ENCODE measurements at places on chromosomes 7 and 10.

- DNase-seq = no peak
These were observed 86.6 kb upstream of the PDK4 start for GRCh38 chr7:95682913-95683312.

DNA sequence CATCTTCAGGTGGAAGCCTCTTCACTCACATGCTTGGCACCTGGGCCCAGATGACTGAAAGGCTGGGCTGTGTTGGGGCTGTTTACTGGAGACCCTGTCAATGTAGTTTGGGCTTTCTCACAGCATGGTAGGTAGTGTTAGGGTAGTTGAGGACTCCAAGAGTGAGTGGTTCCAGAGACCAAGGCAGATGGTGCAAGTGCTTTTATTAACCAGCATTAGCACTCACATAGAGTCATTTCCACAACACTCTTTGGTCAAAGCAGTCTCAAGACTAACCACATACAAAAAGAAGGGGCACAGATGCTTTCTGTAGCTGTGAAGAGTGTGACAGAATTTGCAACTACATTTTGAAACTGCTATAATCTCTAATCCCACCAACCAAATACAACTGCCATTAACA, 135.0 kb downstream of the RTKN2 start:
- DNase-seq = no peak

DNA sequence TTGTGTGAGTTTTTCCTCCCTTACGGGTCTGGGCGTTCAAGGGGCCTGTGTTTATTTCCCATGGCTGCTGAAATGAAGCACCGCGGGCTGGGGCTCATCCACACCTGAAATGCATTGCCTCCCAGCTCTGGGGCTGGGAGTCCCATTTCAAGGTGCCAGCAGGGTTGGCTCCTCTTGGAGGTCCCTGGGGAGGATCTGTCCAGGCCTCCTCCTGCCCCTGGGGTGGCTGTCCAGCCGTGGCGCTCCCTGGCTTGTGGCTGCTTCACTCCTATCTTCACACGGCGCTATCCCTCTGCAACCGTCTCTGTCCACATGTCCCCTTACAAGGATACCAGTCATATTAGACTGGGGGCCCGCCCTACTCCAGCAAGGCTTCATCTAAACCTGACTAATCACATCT, 41.1 kb upstream of the CNPY1 start:
- no peak for DNase-seq

DNA sequence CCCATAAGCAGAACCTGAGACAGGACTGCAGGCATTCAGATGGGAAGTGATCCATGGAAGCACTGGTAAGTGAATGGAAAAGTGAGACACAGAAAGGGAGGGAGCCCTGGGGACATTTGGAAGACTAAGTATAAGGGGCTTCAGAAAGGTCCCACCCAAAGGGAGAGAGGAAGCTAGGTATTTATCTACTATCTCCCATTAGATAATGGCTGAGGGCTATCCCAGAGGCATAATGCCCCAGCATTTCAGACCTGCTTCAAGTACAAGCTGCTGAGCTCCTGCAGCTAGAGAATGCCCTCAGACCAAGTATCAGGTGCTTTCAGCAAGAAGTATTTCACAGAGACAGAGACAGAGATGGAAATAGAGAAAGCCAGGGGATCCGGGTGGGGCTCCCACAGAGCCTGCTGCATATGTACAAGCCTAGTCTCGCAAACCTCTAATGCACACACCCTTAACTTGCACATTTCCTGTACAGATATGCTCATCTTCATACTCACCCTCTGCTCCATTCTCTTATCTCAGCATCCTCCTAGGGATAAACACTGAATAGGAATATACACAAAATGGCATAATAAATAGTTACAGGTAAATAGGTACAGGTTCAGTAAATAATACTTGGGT, 20.2 kb downstream of the KDM7A start:
- DNase-seq = no peak

- DNase-seq = no peak
These were observed 31.8 kb upstream of the SFTPD start for GRCh38 chr10:79980711-79981110.

GRCh38 chr7:135925210-135925609, 51.9 kb downstream of the MTPN start:
- no peak for DNase-seq

DNA sequence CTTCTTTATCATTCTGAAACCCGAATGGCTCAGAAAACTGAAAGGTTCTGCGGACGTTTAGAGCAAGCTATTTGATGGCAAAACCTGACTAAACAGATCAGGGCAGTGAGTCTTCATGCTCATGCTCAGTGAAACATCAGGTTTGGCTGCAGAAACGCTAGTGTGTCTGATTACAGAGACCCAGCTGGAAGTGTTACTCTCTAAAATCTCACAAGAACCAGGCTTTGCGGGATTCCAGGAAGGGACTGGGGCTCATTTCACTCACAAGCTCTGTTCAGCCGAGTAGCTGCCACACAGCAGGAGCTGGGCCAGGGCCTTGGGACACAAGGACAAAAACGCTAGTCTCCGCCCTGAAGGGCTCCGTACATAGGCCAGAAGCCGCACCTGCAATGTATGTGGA, 2.9 kb downstream of the PITRM1 start:
- DNase-seq = no peak

- no peak for DNase-seq
These were observed 125.1 kb upstream of the JCAD start for GRCh38 chr10:30184397-30185033.

DNA sequence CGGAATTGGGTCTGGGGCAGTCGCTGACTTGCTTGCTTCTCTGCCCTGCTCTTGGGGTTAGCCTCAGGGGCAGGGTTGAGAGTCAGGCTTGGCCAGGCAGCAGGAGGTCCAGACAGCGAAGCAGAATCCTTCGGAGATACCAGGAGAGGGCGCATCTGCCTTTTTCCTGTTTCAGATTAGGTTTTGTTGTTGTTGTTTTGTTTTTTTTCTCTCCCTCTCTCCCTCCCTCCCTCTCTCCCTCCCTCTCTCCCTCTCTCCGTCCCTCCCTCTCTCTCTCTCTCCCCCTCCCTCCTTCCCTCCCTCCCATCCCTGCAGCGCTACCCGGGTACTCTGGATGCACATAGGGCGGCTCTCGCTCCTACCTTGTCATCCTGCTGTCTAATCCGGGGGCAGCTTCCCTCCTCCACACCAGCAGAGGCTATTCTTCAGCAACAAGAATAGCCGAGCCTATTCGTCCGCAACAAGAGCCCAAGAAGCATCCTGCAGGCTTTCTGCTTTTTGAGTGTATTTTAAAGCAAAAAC, 758 bp upstream of the OPTN start:
- DNase-seq = peak; percentile 28

DNA sequence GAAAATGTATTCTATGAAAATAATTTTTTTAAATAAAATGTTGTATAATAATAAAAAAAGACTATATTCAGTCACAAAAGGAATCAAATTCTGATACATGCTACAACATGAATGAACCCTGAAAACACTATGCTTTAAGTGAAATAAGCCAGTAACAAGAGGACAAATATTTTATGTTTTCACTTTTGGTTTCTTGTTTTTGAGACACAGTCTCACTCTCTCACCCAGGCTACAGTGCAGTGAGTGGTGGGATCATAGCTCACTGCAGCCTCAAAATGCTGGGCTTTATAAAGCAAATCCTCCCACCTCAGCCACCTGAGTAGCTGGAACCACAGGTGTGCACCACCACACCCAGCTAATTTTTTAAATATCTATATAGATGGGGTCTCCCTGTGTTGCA, 64.2 kb downstream of the CNOT4 start:
- DNase-seq = no peak

DNA sequence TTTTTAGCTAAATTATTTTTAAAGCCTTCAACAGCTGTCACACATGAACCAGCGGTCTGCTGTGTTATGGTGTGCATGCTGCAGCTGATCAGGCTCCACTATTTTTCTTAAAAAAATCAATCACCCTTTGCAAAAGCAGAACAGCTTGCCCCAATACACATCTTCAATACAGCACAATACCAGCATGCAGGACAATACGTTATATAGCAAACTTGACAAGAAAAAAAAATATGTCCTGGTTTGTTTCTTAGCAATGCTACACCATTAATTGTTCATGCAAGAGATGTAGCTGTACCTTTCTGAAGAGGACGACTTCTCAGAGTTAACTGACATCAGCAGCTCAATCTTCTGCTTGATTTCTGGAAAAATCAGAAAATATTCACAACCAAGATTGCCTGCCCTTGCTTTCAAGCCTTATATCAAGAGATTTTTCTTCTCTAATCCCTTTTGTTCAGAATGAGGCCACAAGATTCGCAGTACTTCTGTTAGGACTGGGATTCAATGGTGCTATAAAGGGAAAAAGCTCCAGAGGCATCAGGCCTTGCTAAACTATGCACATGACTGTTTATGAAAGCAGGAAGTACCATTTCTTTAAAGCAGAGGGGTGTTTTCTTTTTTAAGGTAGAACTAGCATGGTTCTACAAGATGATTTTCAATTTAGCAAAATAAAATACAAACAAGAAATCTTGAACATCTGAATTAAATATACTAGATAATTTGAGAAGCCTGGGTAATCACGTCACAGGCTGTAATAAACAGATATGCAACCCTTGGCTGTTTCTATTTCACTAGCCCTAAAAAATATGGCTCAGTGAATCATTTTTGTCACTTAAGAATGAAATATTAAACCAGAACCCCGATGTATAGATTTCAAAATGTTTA, 120.0 kb downstream of the SRPK2 start:
- no peak for DNase-seq

- DNase-seq = no peak
These were observed at the start of gene NACAD for GRCh38 chr7:45088821-45089340. NACAD (minus strand) TSS chr7:45088969; CDS start chr7:45088894, 75 bp downstream.

- DNase-seq = no peak
These were observed 17.0 kb upstream of the TBL2 start for GRCh38 chr7:73595358-73595757.

DNA sequence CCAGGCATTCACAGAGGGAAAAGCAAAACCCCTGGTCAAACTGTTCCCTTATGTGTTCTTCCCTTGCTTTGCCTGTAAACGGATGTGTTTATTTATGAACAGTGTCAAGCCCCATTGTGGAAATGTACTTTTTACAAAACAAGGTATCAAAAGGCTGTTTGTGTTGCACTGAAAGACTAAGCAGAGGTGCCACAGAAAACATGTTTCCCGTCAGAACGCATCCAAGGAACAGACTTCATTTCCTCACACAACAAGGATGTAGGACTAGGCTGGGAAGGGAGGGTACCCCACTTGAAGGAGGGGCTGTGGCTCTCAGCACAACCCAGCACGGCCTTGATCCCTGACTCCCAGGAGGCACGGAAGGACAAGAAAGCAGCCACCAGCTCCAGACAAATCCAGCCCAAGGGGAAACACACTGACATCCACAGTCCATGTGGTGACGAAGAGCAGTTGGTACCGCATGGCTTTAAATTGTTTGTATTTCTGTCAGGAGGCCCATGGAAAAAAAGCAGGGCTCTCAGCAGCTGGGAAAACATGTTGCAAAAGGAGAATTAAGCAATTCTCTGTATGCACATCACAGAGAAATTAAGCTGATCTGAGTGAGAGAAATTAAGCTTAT, 85.6 kb downstream of the RNF216 start:
- DNase-seq = no peak

GRCh38 chr7:133854739-133855138, 272.4 kb upstream of the LRGUK start:
- DNase-seq = no peak

DNA sequence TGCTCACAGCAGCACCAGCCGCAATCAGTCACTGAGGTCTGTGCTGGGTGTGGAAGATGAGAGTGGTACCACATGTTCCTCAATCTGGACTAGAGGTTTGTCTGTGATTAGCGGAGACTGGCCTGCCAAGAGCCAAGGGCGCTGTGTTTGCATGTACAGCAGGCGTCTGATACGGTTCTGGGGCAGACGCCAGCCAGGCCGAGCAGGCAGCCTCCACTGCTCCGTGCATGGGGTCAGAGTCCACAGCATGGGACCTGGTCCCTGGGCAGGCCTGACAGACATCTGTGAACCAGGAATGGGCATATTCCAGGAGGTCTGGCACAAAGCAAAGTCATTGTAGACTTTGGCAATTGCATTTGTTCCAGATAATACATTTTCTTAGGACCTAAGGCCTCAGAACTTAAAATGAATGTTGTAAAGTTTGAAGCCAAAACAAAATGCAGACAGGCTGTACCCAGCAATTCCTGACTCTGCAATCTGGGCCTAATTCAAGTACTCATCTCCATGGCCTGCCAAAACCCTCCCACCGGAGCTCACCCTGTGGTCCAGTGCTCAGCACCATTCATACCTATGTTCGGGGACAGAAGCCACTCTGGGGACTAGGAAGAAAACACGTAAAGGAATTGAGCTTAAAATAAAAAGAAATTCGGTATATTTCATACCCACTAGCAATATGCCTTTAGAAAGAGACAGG, 50.0 kb upstream of the FAM20C start:
- DNase-seq = no peak

- DNase-seq = no peak
These were observed 16.4 kb downstream of the KIAA1549 start for GRCh38 chr7:138964624-138965436.

- DNase-seq = no peak
These were observed 3.4 kb upstream of the HYCC1 start for GRCh38 chr7:23017309-23017708.

- no peak for DNase-seq
These were observed 44.5 kb downstream of the STARD3NL start for GRCh38 chr7:38222481-38223096.

GRCh38 chr7:5452937-5453540, 29.4 kb upstream of the TNRC18 start:
- no peak for DNase-seq

- DNase-seq = no peak
These were observed 97.9 kb upstream of the KLF14 start for GRCh38 chr7:130831817-130832481.

GRCh38 chr7:156993021-156993924, 17.2 kb downstream of the MNX1 start:
- DNase-seq = no peak

DNA sequence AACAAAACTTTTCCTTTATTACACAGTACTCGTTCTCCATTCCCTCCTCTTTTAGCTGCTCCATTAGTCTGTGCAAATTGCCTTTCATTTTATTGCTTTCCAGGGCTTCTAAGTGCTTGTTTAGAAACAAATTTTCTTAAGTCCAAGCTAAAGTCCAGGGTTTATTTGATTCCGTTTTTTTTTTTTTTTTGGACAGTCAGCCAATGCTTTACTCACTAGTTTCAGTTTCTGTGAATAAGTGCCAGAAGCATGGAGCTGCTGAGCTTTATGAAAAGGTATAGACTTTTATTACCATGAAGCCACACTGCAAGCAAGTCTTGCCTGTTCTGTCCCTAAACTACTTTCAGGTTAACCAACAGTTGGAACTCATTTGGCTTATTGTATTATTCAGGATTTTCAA, 455.0 kb downstream of the GFRA1 start:
- no peak for DNase-seq

- no peak for DNase-seq
These were observed 15.2 kb downstream of the PIP start for GRCh38 chr7:143147070-143147469.

DNA sequence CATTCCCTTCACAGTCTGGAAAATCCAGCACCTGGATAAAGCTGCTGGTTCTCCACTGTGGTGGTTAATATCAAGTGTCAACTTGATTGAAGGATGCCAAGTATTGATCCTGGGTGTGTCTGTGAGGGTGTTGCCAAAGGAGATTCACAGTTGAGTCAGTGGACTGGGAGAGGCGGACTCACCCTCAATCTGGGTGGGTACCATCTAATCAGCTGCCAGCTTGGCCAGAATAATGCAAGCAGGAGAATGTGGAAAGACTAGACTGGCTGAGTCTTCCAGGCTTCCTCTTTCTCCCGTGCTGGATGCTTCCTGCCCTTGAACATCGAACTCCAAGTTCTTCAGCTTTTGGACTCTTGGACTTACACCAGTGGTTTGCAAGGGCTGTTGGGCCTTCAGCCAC, 48.4 kb downstream of the C10orf143 start:
- no peak for DNase-seq

- DNase-seq = peak; percentile 43
These were observed 527 bp downstream of the AKR1B1 start for GRCh38 chr7:134458341-134458805.
